ENCODE measurements at places on chromosomes 4 and X.

GRCh38 chrX:51148848-51149247 is 183.8 kb upstream of the NUDT10 start:
- DNase-seq = no peak

GRCh38 chrX:13938051-13938828 is 91.5 kb downstream of the GEMIN8 start:
- no peak for DNase-seq

DNA sequence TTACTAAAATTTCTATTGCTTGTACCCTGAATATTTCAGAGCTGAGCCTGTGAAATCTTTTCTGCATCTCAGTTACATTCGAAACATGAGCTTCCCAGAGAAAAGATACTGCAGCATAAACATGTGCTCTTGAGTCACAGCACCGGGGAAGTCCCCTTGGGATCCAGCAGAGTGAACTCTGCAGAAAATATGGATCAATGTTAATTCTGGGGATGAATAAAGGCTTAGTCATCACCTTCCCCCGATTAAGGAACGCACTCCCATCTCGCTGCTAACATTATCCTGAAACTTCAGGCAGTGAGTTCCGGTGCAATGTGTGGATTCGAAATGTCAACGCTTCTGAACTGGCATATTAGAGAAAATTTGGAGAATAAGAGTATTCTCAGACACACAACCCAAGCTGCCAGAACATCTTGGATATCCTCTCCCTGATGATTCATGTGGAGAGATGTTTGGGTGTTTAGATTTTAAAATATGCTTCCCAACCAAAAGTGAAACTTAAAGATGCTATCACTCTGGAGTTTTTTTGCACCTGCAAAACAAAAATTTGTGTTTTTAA is 90.8 kb downstream of the IRF2 start:
- no peak for DNase-seq

DNA sequence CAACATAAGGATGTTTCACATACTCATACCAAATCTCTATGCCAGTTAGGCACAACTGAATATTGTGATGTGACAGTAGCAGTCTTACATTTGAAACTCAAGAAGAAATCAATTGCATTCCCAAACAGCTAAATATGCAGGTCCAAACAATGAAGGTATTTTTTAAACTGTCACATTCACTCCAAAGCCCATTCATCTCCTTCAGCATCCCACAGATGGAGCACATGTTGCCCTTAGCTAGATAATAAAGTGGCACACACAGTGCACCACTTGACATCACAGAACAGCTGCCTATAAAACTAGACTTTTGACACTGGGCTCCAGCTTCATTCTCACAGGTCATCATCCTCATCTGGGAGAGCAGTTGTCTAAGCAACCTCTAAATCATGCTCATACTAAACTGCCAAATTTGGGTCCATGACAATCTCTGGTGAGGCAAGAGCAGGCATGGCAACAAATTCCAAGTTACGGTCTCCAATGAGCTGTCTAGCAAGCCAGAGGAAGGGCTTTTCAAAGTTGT is 26.2 kb upstream of the ARHGEF6 start:
- no peak for DNase-seq

DNA sequence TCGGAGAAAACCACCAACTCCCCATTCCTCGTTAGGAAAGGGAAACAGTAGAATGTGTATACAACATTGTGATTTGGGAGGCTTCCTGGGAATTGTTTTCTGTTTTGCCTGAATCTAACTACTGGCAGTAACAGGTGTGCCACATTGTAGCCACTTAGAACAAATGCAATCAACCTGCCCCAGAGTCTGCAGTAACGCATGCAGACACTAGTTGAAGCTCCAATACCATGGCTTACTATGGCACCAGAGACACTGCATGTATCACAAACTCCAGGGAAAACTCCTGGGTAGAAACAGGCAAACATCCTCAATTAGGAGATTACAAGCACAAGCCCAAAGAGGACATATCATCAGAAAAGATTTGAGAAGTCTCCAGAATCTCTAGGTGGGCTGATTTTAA is 154.2 kb upstream of the NEIL3 start:
- DNase-seq = no peak

- DNase-seq = no peak
Observed at GRCh38 chr4:55123791-55124190, 1.6 kb downstream of the KDR start.

GRCh38 chrX:108735679-108736508 is 469 bp downstream of the IRS4 start:
- DNase-seq = no peak

DNA sequence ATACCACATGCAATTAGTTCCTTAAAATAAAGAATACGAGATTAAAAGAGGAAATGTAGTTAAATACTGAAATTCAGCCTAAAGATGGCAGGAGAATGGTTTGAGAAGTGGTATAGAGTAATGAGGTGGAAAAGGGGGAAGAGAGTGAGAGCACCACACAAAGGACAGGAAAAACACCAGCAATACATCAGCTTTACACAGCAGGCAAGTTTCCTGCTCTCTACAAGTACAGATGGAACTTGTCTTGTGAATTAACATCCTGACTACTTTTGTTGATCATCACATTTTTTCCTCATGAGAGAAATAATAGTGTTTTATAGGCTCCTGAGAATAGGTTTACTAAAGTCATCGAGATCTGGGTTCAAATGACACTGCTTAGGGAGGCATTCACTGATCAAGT is 2.9 kb upstream of the UNC5C start:
- no peak for DNase-seq

DNA sequence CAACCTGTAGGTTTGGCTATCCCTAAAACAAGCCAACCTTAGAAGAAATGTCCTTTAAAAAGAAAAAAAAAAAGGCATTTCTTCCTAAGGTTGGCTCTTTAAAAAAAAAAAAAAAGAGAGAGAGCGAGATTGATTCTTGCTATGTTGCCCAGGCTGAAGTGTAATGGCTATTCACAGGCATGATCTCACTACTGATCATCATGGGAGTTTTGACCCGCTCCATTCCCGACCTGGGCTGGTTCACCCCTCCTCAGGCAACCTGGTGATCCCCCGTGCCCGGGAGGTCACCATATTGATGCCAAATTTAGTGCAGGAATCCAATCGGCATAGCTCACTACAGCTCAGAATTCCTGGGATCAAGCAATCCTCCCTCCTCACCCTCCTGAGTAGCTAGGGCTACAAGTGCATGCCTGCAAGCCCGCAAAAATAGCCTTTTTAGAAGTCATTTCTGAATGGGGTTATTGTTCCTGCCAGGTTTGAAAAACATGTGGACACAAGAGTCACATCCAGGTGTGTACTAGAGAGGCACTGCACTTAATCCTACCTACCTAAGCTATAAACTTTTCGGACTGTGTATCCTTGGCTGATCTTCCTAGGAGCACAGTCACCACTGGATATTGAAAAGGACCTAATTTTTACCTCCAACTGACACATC is 61.4 kb upstream of the ZCCHC13 start:
- no peak for DNase-seq

DNA sequence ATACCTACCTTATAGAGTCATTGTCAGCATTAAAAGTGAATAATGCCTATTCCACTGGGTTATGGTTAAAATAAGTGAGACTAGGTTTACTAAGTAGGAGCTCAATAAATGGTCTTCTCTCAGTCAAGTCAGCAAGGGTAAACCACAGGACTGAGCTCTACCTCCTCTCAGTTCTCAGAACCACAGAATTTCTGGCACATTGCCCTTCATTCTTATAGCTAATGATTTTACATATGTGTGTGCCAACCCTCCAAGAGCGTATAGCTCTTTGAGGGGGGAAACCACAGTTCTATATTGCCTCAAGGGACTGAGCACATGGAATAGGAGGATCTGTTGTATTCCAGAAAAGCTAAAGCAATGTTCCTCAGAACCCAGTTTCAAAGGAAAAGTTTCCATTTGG is 124.8 kb downstream of the ATG4A start:
- no peak for DNase-seq

- DNase-seq = no peak
Observed at GRCh38 chr4:111773858-111774257, 371.4 kb upstream of the FAM241A start.

DNA sequence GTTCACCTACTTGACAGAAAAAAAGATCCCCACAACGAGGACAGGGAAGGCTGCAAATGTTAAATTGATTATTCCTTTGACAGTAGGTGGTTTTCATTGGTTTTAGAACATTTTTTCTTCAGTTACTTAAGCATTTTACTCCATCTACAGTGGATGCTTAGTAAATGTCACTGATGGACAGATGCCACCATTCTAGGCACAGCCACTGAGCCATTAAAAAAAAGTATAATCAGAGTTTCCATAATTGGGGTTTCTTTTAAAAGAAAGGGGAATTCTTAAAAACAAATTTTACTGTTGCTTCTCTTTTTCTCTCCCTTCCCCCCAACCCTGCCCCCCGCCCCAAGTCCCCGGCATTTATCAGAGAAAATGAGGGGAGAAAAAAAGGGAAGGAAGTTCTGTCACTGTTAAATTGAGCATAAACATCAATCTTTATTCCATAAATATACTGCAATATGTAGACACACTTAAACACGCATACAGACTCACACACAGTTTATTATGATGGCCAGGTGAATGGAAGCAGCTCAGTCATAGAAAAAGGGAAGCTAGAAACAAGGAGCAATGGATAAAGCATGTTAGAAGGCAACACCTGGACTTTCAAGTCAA is 79.7 kb upstream of the PRPS2 start:
- DNase-seq = no peak
